Skeletal muscle cell (primary cell): ENCODE measurements at places on chromosomes 6 and 20.

GRCh38 chr20:44528309-44528708, 6.4 kb upstream of the SERINC3 start:
- DNase-seq: no peak

DNA sequence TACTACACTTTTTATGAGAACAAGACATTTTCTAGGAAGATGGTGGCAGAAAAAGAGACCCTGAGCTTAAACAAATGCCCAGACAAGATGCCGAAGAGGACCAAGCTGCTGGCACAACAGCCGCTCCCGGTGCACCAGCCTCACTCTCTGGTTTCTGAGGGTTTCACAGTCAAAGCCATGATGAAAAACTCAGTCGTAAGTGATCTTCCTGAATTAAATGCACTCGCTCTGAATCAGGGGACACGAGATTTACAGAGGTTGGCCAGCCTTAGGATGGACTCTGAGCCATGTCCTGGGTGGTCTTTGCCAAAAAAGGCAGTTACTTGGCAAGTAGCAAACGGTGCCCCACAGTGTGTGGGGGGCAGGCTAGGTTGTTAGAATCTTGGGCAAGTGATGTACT, 423 bp downstream of the PACRG start:
- DNase-seq: no peak

GRCh38 chr6:157036245-157036711, 259.1 kb downstream of the ARID1B start:
- no peak for DNase-seq

- DNase-seq: no peak
Observed at GRCh38 chr6:123592426-123592825, 44.3 kb downstream of the TRDN start.

- no peak for DNase-seq
Observed at GRCh38 chr6:90471263-90471662, 115.6 kb downstream of the MAP3K7 start.

DNA sequence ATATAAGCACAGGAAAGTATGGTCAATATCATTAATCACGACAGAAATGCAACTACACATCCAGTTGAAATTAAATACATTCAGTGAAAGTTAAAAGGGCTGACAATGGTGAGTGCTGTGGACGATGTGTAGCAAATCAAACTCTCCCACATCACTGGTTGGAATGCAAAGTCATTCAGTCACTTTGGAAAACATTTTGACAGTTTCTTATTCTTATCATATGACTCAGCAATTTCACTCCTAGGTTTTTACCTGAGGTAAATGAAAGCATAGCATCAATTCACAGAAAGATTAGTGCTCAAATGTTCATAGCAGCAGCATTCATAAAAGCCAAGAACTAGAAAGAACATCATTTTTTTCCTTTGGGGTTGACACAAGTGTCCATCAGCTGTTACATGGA, 28.6 kb upstream of the SAMD5 start:
- DNase-seq: no peak
